Stimulated activated CD4-positive, alpha-beta T cell treated with anti-CD3 and anti-CD28 coated beads, Interleukin-1b, Interleukin-23, amount 100 ng/mL, for 48 hours (primary cell): ENCODE measurements at places on chromosomes 7 and 10.

DNA sequence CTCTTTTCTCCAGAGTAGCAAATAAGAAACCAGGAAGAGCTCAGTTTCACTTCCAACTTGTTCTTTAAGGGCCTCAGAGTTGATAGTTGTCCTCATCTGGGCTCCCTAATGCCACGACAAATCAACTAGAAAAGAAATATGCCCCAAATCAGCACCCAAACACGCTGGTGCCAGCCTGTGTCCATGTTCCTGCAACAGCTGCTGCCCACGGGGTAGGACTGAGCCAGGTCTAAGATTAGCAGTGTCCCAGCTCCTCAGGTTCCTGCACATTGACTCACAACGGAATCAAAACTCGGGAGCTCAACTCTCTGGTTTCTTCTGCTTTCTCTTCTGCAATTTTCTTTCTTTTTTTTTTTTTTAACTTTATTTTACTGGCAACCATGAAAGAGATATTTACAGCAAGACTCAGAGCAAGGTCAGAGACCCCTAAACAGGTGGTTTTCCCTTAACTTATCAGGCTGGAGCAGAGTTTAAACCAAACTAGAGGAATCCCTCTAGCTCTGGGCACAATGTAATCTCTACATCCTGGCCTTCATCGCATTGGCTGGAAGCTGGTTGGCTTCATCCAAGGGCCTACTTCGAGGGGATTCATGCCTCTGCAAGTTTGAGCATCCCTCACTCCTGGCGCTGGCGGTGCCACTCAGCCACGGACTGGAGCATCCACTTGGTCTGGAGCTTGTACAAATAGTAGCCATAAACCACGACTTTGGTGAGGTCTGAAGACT lies 126.1 kb downstream of the PFKFB3 start:
- no peak for DNase-seq

DNA sequence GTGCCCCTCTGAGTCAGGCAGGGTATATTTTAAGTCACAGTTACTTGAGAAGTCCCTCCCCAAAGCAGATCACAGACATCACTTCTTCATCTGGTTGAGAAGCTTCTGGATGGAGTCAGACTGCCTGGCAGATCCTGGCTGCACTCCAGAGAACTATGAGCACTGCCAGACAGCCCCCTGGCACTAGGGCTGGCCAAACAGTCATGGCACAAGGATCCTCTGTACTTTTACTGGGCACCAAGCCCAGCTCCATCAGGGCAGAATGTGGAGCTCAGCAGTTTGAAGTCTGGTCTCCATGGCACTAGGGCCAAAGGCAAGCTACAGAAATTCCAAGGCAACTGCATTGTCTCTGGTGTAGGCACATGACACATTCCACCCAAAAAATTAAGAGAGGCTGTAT lies 162.1 kb downstream of the NRG3 start:
- no peak for DNase-seq

- no peak for DNase-seq
These were observed 44.4 kb downstream of the SCD start for GRCh38 chr10:100391163-100392002.

GRCh38 chr10:26792758-26793495 lies 67.8 kb downstream of the ABI1 start:
- DNase-seq, result no peak

- DNase-seq, result no peak
These were observed 370.8 kb downstream of the CDC14C start for GRCh38 chr7:49295146-49295545.

GRCh38 chr7:2974093-2974819 lies 69.4 kb downstream of the CARD11 start:
- no peak for DNase-seq

- no peak for DNase-seq
These were observed 567.7 kb downstream of the ETV1 start for GRCh38 chr7:13421776-13422175.

DNA sequence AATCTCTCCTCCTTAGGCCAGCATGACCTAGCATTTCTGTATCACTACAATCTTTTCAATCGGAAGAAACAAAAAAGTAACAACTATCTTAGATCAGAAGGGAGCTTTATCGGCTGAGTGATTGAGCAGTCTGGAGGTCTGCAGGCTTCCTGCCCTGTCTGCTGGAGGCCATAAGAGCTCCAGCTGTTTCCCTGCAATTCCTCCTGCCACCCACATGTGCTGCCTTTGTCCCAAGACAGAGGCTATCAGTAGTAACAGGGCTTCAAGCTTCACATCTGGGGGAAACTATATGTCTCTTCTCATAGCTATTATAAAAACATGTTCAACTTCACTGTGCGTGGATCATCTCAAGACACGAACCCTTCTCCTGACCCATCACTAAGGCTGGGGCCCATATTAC lies 70.1 kb upstream of the VWC2 start:
- DNase-seq, result no peak

GRCh38 chr7:142782922-142783900 lies 12.4 kb downstream of the PRSS2 start:
- DNase-seq, result peak; percentile 78

DNA sequence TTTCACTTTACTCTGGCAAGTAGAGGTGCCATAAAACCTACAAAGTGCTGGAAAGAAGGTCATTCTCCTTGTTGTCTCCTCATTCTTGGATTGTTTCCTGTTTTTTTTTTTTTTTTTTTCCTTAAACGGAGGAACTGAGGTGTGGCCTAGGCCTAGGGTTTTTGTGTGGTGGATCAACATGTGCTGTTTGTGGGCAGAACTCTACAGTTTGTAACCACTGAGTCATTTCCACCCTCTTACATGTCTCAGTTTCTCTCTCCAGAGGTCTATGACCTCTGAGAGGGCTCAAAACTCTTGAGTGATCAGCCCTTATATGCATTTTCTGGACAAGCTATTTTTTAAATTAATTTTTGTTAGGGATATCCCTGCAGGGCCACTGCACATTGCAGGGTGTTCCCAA lies 296.0 kb downstream of the PPP1R3A start:
- no peak for DNase-seq

DNA sequence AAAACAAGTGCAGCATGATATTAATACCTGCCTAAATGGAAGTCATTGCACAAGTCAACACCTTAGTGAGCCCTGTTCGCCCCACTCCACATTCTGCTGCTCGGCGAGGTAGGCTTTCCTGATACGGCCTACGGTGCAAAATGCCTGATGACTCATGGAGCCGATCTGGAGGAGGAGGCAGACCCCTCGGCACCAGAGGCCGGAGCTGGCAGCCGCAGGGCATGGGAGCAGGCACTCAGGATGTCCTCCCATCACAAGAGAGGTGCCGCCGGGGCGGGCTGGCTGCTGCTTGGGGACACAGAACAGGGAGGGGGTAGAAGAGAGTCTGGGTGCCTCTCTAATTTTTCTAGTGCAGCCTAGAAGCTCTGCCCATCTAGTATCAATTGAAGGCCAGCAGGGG lies 418.5 kb upstream of the MGMT start:
- no peak for DNase-seq

DNA sequence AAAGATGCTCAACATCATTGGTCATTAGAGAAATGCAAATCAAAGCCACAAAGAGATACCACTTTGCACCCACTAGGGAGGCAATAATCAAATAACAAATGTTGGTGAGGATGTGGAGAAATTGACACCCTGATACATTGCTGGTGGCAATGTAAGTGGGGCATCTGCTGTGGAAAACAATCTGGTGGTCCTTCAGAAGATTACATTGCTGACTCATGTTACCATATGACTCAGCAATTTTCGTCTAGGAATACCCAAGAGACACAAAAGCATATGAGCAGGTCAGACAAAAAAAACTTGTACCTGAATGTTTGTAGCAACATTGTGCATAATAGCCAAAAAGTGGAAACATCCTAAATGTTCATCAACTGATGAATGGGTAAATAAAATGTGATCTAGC lies 4.9 kb upstream of the CLDN3 start:
- no peak for DNase-seq

DNA sequence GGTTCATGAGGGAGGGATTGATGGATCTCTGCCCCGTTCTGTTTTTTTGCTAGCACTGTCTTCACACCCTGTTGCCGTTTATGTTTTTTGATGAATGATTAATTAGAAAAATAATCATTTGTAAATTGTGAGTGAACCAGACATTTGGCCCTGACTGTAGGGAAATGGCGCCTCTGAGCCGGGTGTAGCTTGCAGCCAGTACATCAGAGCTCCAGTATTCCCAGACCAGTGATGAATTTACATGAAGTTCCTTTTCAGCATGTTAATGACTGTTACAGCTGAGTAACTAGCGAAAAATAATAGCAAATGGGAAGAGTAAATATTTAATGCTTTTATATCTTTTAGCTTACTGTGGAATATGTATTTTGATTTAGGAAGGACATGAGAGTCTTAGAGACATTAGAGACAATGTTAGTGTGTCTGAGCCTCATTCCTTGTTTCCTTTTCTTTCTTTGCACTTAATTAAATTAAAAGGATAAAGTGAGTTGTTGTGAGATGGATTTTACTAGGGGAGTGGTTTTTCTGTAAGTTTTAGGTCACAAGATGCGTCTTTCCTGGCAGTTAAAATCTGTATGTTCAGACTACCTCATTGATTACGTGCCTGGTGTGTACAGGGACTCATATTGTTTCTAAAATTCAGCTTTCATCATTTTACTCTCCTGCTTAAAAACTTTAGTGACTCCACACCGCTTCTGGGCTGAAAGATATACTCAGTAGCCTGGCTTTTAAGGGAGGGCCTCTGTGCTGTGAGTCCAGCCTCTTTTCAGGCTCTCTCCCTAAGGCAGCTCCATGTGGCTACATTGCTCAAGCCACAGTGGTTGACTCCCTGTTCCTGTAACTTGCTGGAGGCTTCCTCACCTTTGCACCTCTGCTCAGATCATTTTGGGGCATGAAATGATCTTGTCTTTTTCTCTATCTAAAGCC lies 86.4 kb downstream of the AUTS2 start:
- DNase-seq, result no peak

DNA sequence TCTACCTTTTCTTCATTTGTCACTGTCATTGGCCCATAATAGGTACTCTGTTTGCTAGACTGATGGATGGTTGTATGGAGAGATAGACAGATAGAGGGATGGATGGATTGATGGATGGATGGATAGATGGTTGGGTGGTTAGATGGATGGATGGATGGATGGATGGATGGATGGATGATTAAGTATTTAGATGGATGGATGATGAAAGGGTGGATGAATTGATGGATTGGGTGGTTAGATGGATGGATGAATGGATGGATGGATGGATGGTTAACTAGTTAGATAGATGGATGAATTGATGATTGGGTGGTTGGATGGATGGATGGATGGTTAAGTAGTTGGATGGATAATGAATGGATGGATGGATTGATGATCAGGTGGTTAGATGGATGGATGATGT lies 334.7 kb upstream of the AUTS2 start:
- DNase-seq, result no peak

GRCh38 chr7:139598642-139599041 lies 75.2 kb downstream of the CLEC2L start:
- no peak for DNase-seq

DNA sequence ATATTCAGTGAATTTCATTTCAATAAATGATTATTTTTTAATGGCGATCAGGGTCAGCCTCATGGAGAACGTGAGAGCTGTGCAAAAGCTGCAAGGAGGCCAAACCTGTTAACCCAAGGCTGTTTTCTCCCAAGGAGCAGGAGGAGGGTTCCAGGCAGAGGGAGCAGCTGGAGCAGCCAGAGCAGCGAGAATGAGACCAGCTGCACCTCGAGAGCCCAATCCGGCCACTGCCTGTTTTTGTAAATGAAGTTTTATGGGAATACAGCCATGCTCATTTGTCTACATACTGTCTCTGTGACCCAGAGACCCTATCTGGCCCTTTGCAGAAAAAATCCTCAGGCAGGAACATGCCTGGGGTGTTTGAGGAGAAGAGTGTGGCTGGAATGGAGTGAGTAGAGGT lies 104.9 kb downstream of the GRK5 start:
- DNase-seq, result no peak

DNA sequence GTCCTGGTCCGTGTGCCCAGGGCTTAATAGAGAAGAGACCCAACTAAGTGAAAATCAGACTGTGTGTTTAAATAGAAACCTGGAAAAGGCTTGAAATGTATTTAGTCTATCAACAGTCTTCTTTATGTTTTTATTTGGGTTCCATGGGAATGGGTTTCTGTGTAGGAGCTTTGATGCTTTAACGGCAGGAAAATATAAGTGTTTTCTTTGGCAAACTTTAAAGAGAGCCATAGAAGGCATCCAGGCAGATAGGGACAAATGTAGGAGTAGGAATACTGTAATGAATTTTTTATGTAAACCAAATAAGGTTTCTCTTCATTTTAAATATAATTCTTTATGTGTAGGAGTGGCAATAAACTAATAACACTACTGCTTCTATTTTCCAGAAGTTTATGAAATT lies 989.0 kb downstream of the GATA3 start:
- no peak for DNase-seq

DNA sequence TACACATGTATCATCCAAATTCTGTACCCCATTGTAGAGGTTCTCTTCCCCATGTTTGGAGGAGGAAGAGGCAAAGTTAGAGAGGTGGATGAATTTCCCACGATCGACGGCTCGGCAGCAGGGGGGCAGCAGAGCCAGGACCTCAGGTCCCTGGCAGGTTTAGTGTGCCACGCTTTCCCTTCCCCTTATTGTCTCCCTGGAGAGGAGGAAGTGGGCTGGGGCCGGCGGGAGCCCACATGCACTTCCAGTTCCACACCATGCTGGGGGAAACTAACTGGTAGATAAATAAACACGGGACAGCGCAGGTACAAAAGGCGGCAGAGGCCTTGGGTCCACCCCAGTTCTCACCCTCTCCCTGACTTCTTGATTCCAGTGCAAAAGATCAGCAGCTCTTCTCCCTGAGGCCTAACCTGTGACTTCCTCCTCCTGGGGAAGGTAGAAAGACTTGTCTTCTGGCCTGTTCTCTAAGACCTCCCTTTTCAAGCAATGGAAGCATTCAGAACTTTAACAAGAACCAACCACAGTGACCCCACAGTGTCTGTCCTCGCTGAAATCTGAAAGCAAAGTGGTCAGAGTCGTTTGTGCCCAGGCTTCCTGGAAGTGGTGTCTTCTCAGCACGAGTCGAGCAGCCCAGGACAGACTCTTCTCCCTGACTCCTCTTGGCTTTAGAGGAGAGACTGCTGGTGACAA lies 30.5 kb upstream of the SRGN start:
- no peak for DNase-seq

DNA sequence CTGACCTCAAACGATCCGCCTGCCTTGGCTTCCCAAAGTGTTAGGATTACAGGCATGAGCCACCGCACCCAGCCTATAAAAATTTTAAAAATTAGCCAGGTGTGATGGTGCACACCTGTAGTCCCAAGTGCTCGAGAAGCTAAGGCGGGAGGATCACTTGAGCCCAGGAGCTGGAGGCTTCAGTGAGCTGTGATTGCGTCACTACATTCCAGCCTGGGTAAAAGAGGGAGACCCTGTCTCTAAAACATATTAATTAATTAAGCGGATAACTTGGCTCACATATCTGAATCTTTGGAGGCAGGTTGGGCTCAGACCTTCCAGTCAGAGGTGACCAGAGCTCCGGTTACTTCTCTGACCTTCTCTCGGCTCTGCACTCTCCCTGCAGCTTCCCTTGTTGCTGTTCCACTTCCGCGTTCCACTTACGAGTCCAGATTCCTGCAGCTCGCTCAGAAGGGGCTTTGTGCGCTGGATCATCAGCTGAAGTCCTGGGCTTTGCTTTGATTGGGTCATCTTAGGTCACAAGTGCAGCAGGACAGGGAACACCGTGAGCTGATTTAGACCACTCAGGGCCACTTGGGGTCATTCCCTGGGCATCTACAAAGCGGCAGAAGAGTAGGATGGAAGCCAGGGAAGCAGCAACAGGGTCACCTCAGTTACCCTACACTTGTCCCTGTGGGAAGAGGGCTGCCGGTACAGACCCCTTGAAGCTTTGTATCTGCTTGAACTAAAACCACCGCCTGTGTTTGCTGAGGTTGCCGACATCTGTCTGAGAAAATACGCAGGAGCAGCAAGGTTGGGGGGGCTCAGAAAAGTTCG lies 2.0 kb upstream of the ARPC1B start:
- no peak for DNase-seq
